ENCODE measurements at places on chromosomes 12 and 14. TPM values are rescaled to one million over a fixed set of nuclear protein-coding genes. Genes with fewer than 3 reads are reported as not detected.

The GDF11 gene
- 6.6 TPM for total RNA-seq

The TEX52 gene
- not detected for total RNA-seq

DNA sequence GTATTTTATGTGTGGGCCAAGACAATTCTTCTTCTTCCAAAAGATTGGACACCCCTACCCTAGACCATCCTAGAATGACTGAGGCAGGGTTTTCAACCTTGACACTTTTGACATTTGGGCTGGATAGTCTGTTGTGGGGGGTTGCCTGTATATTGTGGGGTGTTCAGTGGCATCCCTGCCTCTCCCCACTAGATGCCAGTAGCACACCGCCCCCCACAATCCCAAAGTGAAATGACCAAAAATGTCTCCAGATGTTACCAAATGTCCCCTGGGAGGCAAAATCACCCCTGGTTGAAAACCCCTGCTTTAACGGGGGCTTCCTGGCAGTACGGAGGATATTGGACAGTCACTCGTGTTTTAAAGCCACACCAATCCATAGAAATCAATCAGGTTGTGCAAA lies 219.6 kb downstream of the PHETA1 start:
- no peak for DNase-seq

- DNase-seq, result no peak
These were observed 127.3 kb upstream of the PWP1 start for GRCh38 chr12:107558141-107558815.

The OR6C75 gene
- not detected for total RNA-seq

GRCh38 chr14:104800015-104800770 lies 708 bp upstream of the ZBTB42 start:
- no peak for DNase-seq

DNA sequence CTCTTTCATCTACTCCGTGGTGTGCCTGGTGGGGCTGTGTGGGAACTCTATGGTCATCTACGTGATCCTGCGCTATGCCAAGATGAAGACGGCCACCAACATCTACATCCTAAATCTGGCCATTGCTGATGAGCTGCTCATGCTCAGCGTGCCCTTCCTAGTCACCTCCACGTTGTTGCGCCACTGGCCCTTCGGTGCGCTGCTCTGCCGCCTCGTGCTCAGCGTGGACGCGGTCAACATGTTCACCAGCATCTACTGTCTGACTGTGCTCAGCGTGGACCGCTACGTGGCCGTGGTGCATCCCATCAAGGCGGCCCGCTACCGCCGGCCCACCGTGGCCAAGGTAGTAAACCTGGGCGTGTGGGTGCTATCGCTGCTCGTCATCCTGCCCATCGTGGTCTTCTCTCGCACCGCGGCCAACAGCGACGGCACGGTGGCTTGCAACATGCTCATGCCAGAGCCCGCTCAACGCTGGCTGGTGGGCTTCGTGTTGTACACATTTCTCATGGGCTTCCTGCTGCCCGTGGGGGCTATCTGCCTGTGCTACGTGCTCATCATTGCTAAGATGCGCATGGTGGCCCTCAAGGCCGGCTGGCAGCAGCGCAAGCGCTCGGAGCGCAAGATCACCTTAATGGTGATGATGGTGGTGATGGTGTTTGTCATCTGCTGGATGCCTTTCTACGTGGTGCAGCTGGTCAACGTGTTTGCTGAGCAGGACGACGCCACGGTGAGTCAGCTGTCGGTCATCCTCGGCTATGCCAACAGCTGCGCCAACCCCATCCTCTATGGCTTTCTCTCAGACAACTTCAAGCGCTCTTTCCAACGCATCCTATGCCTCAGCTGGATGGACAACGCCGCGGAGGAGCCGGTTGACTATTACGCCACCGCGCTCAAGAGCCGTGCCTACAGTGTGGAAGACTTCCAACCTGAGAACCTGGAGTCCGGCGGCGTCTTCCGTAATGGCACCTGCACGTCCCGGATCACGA lies 2.2 kb downstream of the SSTR1 start:
- no peak for DNase-seq

The KRT79 gene
- not detected for total RNA-seq

DNA sequence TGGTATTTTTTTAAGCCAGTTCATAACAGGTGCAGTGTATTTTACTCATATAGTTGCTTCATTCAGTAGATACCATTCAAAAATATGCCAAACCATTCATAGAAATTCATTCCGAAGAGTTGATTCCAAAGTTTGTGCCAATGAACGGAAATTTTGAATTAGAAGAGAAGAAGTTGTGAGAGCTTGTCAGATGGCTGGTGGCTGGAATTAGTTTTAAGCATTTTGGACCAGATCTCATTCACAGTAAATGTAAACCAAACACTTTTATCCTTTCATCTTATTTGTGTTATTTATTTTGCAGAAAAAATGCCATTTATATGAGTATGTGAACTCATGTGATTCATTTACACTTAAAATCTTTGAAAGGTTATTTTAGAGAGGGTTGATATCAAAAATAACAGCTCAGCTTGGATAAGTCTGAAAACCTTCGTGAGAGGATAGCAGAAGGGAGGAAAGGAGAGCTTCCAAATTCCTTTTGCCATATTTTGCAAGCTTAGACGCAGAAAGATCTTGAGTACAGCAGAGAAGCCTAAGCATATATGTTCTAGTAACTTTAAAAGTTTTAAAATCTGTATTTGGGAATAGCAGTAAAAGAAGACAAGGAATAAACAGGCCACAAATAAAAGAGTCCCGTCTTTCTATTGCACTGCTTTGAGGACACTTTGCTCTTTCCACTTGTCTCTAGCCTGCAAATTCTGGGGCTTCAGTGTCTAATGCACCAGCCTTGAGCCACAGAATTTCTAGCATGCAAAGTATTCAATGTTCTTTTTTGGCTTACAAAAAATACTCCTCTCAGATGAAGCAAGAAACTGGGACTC lies 253.6 kb upstream of the FLRT2 start:
- DNase-seq, result no peak

The OR4K5 gene
- not detected for total RNA-seq

- no peak for DNase-seq
These were observed 21.6 kb upstream of the NR4A1 start for GRCh38 chr12:52029685-52030084.

- no peak for DNase-seq
These were observed 76.5 kb downstream of the EP400 start for GRCh38 chr12:132026061-132026795.

The ZNF268 gene
- total RNA-seq, result 38.7 TPM

The BHLHE41 gene
- 1.1 TPM for total RNA-seq

The TAS2R9 gene
- 1.2 TPM for total RNA-seq

GRCh38 chr14:80390906-80391305 lies 179.6 kb upstream of the DIO2 start:
- no peak for DNase-seq

DNA sequence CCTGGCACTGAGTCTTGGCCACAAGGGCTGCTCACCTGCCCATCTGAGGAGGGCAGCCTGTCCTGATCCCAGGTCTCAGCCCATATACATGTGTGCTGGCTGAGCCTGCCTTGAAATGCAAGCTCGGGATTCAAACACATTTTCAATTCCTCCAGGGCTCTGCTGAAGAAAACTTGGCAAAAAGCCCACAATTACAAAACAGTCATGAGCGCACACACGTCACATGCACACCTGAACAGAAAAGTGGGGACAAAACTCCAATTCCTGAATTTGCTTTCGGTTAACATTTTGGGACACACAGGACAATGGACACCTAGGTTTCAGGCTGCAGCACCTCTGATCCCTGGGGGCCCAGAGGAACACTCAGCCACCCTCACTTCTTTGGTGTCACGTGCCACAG lies 113.9 kb downstream of the RBM19 start:
- DNase-seq, result no peak

DNA sequence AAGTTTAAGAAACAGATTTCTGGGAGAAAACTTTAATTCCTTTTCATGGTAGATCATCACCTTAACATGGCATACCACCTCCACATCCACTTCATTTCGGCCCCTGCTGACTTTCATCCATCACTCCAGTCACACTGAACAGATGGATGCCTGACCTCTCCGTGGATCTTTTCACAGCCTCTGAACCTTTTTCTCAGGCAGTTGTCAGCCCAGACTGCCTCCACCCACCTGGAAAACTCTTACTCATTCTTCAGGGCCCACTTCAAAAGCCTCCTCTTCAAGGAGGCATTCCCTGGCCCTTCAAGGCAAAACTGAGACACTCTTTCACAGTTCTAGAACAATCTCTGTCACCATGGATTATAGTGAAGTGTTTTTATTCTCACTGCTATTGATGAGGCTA lies 52.9 kb downstream of the GXYLT1 start:
- DNase-seq, result no peak

The MMP14 gene
- 8.3 TPM for total RNA-seq

The KRT78 gene
- total RNA-seq, result 1.9 TPM

All from occipital lobe (tissue), 3 donors.